ENCODE measurements at places on chromosomes 4 and X. TPM values are rescaled to one million over a fixed set of nuclear protein-coding genes. Genes with fewer than 3 reads are reported as not detected.
A peak's percentile ranks its signal among the peaks of the same experiment; 100 is the strongest.

DNA sequence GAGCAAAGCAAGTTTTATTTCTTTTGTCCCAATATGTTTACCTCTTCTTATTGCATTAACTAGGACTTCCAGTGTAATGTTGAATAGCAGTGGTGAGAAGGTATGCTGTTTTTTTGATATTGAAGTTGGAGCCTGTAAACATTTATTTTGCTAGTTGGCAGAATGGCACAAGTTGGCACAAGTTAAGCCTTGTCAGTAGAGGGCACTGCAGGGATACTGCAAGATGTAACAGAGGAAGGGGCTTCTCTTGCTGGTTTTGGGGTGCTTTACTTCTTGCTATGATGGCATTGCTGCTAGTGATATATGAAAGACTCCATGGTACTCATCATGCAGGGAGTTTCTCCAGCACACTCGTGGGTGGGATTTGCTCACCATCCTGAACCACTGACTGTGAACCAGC is 327.3 kb upstream of the ARX start:
- no peak for DNase-seq

GRCh38 chrX:2872671-2873277 is 44.0 kb downstream of the GYG2 start:
- no peak for DNase-seq

- no peak for DNase-seq
These were observed 38.6 kb downstream of the PJA1 start for GRCh38 chrX:69126642-69127041.

DNA sequence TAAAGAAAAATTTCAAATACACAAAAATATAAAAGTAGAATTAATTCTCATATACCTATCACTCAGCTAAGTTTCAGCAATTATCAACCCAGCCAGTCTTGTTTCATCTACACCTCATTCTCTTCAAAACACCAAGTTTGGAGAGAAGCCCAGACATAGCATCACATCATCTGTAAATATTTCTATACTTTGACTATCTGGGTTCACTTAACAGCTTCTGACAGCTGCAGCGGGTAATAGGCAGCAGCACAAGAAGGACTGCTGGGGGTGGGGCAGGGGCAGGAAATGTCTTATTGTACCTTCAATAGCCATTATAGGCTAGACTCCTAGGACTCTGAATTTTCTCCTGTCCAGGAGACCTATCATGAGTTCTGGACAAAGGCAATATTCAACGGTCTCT is 54.1 kb downstream of the PHF8 start:
- no peak for DNase-seq

GRCh38 chr4:165289423-165289785 is 38.1 kb upstream of the MSMO1 start:
- no peak for DNase-seq

GRCh38 chr4:139943277-139943676 is 210.7 kb downstream of the MAML3 start:
- no peak for DNase-seq

DNA sequence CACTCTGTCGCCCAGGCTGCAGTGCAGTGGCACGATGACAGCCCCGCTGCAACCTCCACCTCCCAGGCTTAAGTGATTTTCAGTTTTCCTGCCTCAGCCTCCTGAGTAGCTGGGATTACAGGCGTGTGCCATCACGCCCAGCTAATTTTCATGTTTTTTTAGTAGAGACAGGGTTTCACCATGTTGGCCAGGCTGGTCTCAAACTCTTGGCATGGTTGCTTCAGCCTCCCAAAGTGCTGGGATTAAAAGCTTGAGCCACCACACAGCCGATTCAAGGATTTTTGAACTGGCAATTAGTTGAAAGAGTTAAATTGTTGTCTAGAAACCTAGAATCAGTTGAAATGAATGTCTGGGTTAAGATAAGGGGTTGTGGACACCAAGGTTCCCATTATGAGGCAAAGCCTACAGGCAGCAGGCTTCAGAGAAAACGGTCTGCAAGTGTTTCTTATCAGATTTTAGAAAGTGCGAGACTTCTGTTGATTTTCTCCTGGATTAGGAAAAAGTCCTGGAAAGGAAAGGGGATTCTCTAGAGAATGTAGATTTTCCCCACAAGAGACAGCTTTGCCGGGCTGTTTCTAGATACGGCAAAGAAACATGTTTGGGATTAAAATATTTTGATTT is 8.3 kb upstream of the CCNI start:
- DNase-seq, result no peak

- DNase-seq, result no peak
These were observed 700.6 kb downstream of the TECRL start for GRCh38 chr4:63708661-63709060.

DNA sequence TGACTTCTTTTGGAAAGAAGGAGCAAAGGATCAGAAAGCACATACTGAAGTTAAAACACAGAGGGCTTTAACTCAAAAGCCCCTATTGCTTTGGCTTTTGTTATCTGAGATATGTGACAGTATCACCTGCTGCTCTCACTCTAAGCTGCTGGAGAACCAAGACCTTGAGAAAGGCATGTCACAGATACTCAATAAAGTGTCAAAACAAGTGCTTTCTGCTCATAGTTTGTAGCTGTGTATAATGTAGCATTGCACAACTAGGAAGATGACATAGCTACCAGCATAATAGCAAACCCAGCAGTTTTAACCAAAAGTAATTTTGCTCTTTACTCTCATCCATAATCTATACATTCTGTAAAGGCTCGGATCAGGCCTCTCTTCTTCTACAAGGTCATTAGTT is 159.6 kb downstream of the LHFPL1 start:
- DNase-seq, result no peak

GRCh38 chr4:104973708-104974107 is 173.0 kb upstream of the TET2 start:
- no peak for DNase-seq

DNA sequence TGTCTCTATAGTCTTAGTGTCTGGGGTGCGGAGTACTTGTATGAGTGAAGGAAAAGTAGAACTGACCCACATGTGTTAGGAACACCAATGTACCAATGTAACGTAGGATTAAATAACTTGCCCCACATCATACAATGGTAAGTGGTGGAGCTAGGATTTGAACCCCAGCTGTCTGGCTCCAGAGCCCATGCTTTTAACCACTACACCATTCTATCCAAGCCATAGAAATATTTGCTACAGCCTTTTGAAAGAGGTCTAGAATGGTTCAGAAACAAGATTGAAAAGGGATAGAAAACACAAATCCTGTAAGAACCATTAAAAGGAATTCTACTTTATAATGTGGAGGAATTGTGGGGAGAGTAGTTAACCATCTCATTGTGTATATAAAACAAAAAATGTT is 169.9 kb upstream of the ATP6AP2 start:
- DNase-seq, result no peak

DNA sequence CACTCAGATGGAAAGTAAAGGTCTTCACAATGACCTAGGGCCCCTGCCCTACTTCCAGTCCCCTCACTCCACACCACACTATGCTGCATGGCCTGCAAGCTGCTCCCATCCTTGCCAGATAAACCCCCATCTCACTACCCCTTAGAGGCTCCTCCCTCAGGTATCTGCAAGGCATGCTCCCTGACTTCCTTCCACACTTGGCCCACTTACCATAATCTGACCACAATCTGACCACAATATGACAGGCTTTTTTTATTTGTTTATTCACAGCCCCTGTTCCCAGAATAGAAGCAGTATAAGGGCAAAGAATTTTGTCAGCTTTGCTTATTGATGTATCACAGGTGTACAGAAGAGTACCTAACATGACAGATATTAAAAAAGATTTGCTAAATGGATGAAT is 124.7 kb downstream of the CAMK2D start:
- DNase-seq, result peak; percentile 19

GRCh38 chr4:164783976-164784375 is 30.0 kb downstream of the SMIM31 start:
- DNase-seq, result no peak

DNA sequence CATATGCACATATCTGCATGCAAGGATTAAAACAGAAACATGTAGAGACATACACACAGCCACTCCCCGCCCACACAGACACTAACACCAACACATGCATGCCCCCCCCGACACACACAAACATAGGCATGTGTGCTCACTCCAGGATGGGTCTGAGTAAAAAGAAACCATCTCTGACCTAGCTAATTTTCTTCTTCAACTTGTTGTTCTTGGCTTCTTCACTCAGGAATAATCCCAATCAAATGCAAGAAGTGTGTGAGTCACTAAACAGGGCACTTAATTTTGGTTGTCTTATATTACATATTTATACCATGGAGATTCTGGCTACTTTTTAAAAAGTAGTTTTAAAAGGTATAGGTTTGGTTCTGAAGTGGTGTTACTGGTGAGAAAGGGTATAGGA is 28.3 kb downstream of the ENOX2 start:
- DNase-seq, result peak; percentile 20

Gene NUDT11
- total RNA-seq, result 4.7 TPM

Gene VGLL1
- not detected for total RNA-seq

Gene NWD2
- not detected for total RNA-seq

Gene ATP1B4
- not detected for total RNA-seq

Gene CENPI
- 6.2 TPM for total RNA-seq

Gene CRMP1
- not detected for total RNA-seq

Gene P2RY4
- total RNA-seq, result not detected

Gene OTC
- total RNA-seq, result not detected

Gene DCHS2
- total RNA-seq, result not detected

Gene UCP1
- total RNA-seq, result not detected

Gene TMSB15A
- 3.2 TPM for total RNA-seq

Gene HTN1
- not detected for total RNA-seq

Gene TDO2
- not detected for total RNA-seq

Gene NOCT
- total RNA-seq, result 17.2 TPM

Data from HFFc6 (cell line).